ENCODE measurements at places on chromosomes 7 and 10.

GRCh38 chr7:15167912-15168311 is 265.4 kb upstream of the DGKB start:
- no peak for DNase-seq

- no peak for DNase-seq
Observed at GRCh38 chr7:3879355-3880075, 578.5 kb downstream of the SDK1 start.

DNA sequence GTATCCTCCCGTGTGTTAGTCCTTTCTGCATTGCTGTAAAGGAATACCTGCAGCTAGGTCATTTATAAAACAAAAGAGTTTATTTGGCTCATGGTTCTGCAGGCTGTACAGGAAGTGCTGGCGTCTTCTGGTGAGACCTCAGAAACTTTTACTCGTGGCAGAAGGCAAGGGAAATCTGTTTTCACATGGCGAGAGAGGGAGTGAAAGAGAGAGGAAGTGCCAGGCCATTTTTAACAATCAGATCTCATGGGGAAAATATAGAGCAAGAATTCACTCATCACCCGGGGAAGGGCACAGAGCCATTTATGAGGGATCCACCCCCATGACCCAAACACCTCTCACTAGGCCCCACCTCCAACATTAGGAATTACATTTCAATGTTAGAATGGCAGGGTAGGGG is 952.2 kb downstream of the CNTNAP2 start:
- DNase-seq: no peak

GRCh38 chr7:92653136-92653535 is 62.9 kb upstream of the FAM133B start:
- DNase-seq: no peak

DNA sequence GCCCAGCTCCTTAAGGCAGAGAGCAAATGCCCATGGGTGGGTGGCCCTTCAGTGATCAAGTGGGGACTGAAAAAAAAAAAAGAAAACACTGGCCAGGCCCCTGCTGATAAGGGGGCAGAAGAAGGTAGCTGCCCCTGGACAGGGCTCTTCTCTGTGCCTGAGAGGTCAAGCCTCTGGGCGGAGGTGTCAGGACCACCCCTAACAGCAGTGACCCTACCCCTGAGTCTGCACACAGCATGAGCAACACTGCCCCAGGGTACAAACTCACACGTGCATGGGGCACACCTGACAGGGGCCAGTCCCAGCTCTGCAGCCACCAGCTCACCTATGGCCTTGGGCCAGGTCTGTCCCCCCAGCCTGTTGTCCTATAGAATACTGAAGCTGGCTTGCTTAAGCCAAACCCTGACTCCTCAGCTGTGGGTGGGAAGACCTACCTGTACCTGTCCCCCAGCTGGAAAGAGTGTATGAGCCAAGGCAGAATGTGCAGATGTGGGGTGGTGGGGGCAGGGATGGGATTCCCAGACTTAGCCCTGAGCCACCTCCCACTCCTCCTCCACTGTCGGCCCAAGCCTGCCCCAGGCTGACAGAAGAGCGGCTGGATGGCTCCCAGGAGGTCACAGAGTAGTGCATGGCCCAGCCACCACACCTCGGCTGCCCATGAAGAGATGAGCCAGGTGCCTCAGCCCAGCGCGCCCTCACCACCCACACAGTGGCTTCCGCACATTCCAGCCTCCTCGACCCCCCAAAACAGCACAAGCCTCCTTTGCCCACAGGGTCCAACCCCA is 23.7 kb downstream of the KCNH2 start:
- no peak for DNase-seq

DNA sequence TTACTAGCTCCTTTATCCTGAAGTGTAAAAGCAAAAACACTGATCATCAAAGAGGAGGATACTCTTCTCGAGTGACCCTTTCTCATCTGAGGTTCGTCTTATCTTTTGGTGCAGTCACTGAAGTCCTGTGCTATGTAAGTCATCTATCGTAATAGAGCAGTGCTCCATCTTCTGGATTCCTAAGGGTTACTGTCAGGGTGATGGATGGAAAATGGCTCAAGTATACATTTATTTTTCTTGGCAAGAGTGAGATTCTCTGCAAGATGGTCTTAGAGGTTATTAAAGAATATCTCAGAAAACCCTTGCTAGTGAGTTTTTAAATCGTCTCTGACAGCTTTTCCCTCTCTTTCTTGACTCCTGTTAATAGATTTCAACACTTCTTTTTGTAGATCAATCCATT is 12.4 kb downstream of the PRKG1 start:
- no peak for DNase-seq

- DNase-seq: no peak
Observed at GRCh38 chr10:43644252-43644651, 4.4 kb downstream of the ZNF32 start.

GRCh38 chr7:108299251-108299973 is 156.8 kb downstream of the NRCAM start:
- no peak for DNase-seq

- DNase-seq: peak; percentile 94
Observed at GRCh38 chr10:35379226-35380137, 43.2 kb downstream of the CCNY start.

- DNase-seq: no peak
Observed at GRCh38 chr7:21028599-21028998, 241.9 kb upstream of the SP8 start.

GRCh38 chr10:95605163-95605562 is 44.0 kb upstream of the SORBS1 start:
- DNase-seq: no peak

- no peak for DNase-seq
Observed at GRCh38 chr7:36792421-36792820, 68.1 kb upstream of the AOAH start.

DNA sequence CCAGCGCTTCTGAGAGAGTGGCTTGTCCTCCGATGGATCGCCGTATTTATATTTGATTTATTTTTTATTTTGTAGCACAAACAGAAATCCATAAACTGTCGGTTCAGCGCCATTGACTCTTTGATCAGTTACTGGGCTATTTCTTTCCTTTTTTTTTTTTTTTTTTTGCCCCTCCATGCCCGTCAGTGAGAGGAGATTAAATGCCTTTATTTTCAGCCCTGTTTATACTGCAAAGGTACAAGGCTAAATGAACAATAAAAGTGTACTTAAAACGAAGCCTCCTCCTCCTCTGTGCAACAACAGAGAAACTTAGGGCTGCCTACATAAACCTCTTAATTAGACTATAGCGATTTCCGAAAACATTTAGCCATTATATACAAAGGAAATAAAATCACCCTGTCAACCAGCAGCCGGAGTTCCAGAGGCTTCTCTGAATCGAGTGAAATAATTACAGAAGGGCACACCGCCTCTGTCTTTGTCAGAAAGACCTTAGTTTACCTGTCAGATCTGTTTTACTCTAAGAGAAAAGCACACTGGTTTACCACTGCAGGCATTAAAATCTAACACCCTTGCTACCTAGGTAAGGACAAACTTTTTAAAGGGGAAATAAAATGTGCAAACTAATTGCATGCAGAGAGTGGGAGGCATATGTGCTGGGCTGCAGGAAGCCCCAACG is 3.5 kb downstream of the EBF3 start:
- DNase-seq: no peak

GRCh38 chr7:28408960-28409715 is 3.2 kb upstream of the CREB5 start:
- DNase-seq: peak; percentile 64

GRCh38 chr10:30384701-30385201 is 35.7 kb upstream of the MTPAP start:
- peak; percentile 18 for DNase-seq

- no peak for DNase-seq
Observed at GRCh38 chr7:129055861-129056464, 1.1 kb upstream of the TNPO3 start.

GRCh38 chr10:26467639-26468038 is 29.5 kb downstream of the APBB1IP start:
- no peak for DNase-seq

DNA sequence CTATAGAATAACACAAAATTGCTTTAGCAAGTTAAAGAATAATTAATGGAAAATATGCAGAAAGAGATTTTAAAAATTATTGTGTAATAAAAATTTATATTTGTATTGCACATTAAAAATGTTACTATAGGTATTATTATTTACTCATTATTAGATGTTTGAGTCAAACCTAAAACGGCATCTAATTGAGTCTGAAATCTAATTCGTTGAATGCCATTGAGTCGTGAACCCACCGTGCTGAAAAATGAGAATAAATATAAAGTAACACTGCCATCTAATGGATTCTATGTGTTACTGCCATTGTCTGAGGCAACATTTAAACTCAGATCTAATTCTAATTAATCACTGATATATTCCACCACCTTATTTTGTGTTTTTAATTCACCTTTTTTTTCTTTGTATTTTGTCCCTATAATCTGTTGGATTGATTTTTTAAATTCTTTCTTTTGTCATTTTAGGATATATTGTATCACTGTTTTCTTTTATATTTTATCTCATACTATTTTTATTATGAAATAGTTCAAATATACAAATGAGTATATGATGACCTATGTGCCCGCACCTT is 62.2 kb downstream of the SAMD9 start:
- DNase-seq: peak; percentile 48

DNA sequence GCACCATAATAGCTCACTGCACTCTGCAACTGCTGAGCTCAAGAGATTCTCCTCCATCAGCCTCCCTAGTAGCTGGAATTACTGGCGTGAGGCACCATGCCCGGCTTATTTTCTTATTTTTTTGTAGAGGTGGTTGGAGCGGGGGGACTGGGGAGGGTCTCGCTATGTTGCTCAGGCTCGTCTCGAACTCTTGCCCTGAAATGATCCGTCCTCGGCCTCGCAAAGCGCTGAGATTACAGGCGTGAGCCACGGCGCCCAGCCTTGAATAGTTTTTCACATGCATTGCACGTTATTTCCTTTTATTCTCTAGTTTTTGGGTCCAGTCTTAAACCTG is 526 bp upstream of the LAMTOR4 start:
- DNase-seq: no peak

DNA sequence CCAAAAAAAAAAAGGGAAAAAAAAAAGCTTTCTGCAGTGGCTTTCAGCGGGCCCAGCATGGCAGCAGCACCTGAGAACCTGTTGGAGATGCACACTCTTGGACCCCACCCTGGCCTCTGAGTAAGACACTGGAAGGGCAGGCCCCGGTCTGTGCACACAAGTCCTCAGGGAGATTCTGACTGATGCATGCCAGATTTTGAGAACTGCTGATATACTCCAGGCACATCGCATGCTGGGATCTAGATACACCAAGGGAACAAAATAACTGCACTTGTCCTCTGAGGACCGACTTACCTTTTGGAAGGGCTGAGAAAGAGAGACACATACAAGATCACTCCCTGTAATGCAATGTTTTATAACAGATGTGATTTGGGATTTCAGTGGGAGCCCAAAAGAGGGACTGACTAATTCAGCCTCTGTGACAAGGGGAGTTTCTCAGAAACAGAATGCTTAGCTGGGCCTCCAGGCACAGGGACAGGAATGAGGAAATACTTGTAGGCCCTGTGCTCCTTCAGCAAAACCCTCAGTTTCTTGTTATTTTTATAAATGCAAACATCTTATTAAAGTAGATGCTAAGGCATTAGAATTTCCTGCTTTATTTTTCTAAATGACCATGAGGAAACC is 8.2 kb downstream of the EGFR start:
- no peak for DNase-seq

DNA sequence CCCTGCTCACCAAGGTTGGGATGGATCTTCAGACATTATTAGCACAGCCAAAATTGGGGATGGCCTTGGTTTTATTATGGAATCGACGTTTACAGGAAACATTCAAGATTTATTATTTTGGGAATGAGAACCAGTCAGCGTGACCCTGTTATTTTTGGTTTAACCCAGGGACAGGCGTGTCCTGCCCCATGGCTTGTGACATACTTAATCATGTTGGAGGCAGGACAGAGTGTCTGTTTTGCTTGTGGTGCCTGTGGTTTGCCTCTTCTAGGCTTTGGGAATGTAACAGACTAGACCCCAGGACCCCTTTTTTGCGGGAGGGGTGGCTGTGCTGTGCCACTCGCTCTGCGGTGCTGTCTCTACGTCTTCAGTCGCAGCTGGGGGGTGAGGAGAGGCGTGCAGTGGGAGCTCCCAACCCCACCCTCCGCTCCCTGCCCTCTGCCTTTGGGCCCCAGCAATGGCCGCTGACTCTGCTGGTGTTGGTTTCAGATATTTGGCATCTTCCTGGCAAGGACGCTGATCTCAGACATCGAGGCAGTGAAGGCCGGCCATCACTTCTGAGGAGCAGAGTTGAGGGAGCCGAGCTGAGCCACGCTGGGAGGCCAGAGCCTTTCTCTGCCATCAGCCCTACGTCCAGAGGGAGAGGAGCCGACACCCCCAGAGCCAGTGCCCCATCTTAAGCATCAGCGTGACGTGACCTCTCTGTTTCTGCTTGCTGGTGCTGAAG is 20.1 kb upstream of the SH2D4B start:
- DNase-seq: no peak

DNA sequence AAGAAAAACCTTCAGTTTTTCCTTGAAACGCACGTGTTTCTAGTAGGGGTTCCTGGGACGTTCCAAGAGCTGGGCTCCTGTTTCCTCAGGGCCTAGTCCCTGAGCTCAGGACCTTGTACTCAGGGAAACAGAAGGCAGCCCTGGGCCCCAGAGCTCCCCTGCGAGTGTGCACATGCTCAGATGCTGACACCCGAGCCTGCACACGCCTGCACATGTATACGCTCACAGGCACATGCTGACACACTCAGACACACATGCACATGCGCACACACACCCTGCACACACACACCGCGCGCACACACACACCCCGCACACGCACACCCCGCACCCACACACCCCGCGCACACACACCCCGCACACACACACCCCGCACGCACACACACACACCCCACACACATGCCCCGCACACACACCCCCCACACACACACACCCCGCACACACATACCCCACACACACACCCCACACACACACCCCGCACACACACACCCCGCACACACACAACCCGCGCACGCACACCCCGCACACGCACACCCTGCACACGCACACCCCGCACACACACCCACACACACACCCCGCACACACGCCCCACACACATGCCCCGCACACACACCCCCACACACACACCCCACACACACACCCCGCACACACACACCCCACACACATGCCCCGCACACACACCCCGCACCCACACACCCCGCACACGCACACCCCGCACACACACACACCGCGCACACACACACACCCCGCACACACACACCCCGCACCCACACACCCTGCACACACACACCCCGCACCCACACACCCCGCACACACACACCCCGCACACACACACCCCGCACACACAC is 52.2 kb downstream of the CALML3 start:
- no peak for DNase-seq

- DNase-seq: no peak
Observed at GRCh38 chr10:49313501-49314070, 14.6 kb downstream of the C10orf71 start.

- no peak for DNase-seq
Observed at GRCh38 chr10:7832060-7832459, 13.8 kb downstream of the TAF3 start.

GRCh38 chr10:93413252-93413689 is 68.9 kb downstream of the MYOF start:
- DNase-seq: peak; percentile 89

DNA sequence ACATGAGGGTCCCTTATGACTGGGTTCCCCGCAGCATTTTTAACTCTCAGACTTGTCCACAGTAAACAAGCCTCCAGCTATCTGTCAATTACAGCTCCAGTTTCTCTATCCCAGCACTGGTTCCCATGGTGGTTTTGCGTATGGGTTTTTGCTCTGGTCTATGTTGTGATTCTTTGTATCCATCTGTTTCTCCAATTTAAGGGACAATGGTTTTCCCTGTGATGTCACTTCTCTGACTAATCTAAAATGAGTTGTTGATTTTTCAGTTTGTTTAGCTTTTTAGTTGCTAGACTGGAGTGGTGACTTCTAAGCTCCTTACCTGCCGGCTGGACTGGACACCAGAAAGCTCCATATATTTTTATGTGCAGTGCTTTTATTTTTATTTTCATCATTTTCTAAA is 303.7 kb downstream of the INHBA start:
- no peak for DNase-seq

Data from KBM-7 (cell line).